ENCODE measurements at places on chromosomes 2 and 18. TPM values are rescaled to one million over a fixed set of nuclear protein-coding genes. Genes with fewer than 3 reads are reported as not detected.

DNA sequence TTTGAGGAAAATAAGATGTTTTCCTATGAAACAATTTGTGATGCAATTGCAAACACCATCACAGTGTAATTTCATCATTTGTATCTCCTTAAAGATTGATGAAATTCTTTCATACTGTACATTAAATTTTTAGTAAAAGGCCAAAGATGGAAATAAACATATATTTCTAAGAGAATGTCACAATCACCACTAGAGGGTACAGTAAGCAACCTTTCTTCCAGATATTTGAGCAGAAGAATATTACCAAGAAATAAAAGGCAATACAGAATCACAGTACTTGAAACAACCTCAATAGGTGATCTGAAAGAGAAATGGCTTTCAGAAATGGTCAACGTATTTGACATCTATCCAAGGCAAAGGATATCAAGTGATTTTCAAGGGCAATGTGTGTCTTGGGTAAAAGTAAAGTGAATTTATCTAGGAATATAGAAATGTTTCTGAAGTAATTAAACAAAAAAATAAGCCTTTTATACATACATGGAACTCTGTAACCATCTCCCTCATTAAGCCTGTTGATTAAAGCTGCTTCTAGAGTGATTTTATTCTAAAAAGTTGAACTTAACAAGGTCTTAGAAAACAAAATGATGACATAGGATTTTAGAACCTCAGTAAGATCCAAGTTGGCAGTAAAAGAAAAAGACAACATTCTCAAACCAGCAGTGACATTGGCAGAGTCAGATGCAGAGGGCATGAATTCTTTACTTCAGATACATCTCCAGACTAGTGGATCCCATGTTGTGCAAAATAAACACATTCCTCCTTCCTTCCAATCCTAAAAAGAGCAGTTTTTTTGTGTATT is 90.3 kb upstream of the SESTD1 start:
- no peak for DNase-seq

DNA sequence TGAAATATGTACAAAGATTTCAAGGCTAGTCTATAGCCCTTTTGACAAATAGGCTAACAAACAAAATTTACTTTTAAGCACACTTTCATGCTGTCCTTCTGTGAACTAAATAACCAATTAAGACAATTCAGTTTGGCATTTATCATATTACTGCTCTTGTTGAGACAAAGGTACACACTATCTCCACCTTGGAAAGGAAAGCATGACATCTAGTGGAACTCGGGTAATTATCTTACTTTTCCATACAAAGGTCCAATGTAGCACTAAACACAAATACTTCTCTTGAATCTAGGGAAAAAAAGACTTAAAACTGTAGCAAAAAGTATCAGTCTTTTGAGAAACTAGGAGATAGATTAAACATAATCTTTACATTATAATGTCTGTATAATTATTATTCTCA is 125.0 kb upstream of the CD226 start:
- no peak for DNase-seq

Gene LONRF2
- total RNA-seq, result 0.42 TPM

Gene ATL2
- total RNA-seq, result 82.9 TPM
